Ovary (tissue), 10 donors: ENCODE measurements at places on chromosomes 5 and 9. TPM values are rescaled to one million over a fixed set of nuclear protein-coding genes. Genes with fewer than 3 reads are reported as not detected.

- no peak for DNase-seq
These were observed 2.5 kb upstream of the KDM3B start for GRCh38 chr5:138349852-138350562.

DNA sequence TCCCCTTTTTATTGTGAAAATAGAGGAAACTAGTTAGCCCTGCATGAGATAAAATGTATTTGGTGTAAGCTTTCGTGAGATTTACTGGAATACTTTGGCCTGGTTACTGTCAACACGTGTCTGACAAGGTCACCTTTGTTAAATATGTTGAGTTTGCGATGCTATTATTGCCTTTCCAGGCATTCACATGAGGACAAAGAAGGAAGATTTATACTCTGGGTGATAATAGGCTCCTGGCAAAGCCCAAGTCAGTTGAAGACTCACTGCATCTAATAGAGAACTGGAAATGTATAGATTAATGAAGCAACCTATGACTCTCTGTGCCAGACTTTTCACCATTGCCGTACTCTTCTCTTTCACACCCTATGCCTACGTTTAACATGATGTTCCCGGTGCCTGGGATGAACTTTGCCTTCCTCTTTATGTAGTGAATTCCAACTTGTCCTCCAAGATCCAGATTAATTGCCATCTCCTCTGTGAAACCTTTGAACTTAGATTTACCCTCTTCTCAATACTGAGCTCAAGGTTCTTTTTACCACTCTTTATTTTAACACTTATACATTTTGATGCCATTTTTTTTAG, 33.9 kb downstream of the ITGA2 start:
- no peak for DNase-seq

- no peak for DNase-seq
These were observed 3.2 kb upstream of the ANKHD1 start for GRCh38 chr5:140398379-140398811.

DNA sequence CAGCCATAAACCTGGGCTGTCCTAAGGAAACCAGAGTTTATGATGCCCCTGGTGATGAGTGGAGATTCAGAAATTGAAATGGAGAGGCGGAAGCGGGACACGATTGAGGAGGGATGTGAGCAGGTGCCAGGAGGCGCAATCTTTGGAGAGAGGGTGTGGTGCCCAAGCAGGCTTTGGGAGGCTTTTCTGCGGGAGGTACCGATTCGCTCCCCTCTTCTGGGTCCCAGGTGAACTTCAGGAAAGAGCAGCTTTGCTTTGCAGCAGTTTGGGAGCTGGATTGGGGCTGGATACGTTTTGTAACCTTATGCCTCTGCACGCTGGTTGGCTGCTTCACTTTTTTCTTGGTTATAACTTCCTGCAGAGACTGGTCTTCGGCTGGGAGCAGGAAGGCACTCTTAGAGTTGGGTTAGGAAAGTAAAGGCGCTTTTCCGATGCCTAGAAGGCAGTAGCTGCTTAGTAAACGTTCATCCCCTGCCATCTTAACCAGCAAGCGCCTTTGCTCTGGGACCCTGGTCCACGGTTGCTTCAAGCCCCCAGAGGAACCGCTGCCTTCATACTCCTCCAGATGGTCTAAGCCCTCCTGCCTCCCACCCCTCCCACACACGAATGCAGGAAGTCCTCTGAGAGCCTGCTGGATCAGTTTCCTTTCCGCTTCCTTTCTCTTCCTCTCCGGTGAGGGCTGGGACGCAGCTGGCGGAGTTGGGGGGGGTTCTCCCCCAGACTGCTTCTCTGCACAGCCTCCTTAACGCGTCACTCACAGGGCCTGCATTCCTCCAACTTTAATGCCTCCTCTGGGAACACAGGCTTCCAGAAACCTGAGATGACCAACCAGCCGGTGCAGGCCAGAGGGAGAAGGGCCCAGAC, 15.2 kb upstream of the NEK6 start:
- DNase-seq, result peak; percentile 24

- DNase-seq, result no peak
These were observed 592.0 kb downstream of the BNC2 start for GRCh38 chr9:16278326-16278999.

GRCh38 chr5:756865-757345, 27.6 kb downstream of the ZDHHC11B start:
- DNase-seq, result no peak

- DNase-seq, result no peak
These were observed 91.2 kb downstream of the ANXA2R start for GRCh38 chr5:42948961-42949347.

- DNase-seq, result no peak
These were observed 315.6 kb upstream of the KLF4 start for GRCh38 chr9:107805201-107805600.

DNA sequence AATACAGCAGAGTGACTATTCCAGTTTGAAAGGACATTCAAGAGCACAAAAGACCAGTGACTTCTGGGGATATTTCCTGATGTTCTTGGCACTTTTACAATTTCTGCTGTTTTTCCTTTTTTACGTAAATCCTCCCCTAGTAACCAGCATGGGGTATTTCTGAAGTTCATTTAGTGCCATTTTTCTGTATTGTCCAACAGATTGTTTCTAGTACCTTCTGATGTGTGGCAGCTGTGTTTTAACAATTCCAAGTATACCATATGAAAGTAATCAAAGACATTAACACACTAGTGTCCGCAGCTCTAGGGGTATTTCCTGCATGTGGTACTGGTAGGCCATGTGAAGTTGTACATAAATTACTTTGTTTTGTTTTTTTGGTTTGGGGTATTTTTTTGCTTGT, 53.0 kb upstream of the SMARCA2 start:
- DNase-seq, result no peak

- DNase-seq, result no peak
These were observed 10.0 kb upstream of the TNFAIP8 start for GRCh38 chr5:119345861-119346260.

- DNase-seq, result no peak
These were observed 176.7 kb upstream of the S1PR3 start for GRCh38 chr9:88814577-88814976.

GRCh38 chr5:107672211-107673038, 1.7 kb upstream of the EFNA5 start:
- DNase-seq, result peak; percentile 61

DNA sequence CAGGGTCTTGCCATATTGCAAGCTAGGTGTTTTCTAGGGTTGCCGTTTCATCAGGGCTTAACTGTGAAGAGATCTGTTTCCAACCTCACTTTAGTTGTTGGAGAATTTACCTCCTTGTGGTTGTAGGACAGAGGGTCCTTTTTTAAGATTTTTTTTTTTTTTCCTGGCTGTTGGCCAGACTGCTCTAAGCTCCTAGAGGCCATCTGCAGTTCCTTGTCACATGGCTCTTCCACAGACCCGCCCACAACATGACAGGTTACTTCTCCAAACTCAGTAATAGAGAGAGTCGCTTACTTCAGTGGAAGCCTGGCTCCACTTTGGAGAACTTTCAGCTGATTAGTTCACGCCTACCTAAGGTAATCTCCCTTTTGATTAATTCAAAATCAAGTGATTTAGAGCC, 543.7 kb downstream of the DMRTA1 start:
- no peak for DNase-seq

DNA sequence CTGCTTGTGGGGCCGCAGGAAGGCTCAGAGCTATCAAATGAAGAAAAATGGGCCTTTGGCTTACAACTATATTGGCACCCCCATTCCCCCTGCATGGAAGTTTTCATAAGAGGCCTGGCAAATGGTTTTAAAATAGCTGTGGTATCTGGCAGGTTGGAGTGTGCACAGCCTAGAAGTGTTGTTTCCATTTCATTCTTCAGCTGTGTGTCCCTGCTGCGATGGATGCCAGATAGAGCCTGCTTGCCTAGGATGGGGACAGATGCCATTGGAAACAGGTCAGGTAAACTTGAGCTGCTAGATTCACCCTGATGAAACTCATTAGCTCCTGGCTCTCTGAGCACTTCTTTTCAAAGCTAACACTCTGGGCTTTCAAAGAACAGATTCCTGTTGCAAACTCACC, 183.3 kb downstream of the IRX1 start:
- DNase-seq, result no peak

Gene ANKHD1
- total RNA-seq, result 139 TPM

Gene GOLM1
- total RNA-seq, result 17.5 TPM

Gene EGFLAM
- 28.8 TPM for total RNA-seq

Gene HARS2
- total RNA-seq, result 21.6 TPM

Gene DTWD2
- 5.3 TPM for total RNA-seq

Gene GRHPR
- 138 TPM for total RNA-seq

Gene SH2D3C
- 4.6 TPM for total RNA-seq

Gene DDX4
- total RNA-seq, result not detected

Gene PAIP1
- total RNA-seq, result 64.4 TPM

Gene EPB41L4A
- total RNA-seq, result 12.2 TPM

Gene EXD3
- total RNA-seq, result 23.4 TPM
